ENCODE measurements at places on chromosomes 12 and 14. TPM values are rescaled to one million over a fixed set of nuclear protein-coding genes. Genes with fewer than 3 reads are reported as not detected.

DNA sequence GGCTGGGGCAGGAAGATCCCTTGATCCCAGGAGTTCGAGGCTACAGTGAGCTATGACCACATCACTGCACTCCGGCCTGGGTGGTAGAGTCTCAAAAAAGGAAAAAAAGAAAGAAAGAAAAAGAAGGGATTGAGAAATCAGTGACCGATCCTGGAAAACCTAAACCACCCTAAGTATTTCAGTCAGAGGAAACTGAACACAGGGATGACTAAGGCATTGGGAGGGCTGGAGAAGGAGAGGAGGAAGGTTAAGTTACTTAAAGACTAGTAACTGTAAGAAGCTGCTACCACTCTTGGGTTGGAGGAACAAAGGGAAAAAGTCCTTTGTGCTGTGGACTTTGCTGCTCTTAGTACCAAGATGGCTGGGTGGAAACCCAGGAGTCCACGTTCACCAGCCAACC, 10.6 kb downstream of the HHIPL1 start:
- no peak for DNase-seq

- no peak for DNase-seq
Measured at GRCh38 chr12:94099632-94100031, 48.7 kb upstream of the PLXNC1 start.

GRCh38 chr12:85350356-85350755, 70.3 kb downstream of the ALX1 start:
- DNase-seq = no peak

- DNase-seq = no peak
Measured at GRCh38 chr14:104298458-104298857, 160.1 kb downstream of the KIF26A start.

- DNase-seq = no peak
Measured at GRCh38 chr14:100762901-100763300, 36.2 kb downstream of the DLK1 start.

DNA sequence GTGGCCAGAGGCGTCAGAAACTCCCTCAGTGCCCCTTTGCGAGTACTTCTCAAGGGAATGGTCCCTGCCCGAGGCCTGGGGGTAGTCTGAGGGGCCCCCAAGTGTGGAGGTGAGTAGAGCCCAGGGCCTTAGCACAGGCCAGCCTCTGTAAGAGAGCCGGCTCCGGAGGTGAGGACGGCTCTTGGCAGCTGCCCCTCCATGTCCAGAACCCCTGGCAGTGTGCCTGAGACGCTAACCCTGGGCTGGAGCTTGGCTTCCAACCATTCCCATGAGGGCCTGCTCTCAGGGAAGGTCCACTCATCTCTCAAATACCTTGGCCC, 61.7 kb downstream of the PRMT8 start:
- DNase-seq = no peak

DNA sequence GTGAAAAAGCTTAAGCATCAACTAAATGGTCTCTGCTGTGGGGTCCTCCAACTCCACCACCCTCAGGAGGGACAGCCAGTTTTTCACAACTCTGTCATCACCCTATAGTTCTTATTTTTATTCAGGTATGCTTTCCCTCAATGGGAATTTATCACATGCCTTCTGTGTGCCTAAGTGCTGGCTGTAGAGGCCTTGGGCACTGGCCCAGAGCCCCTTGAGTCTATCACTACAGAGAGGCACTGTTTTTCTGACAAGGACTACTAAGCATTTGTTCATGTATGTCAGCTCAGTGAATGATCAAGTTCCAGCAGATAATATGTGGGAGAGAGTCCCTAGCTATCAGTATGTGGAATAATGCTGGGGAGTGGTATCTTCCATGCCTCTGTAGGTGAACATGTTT, 463.9 kb downstream of the NPAS3 start:
- no peak for DNase-seq

Gene ZC3H10
- polyA plus RNA-seq = 3.1 TPM

Gene BICDL1
- 6.4 TPM for polyA plus RNA-seq

Gene TAS2R8
- not detected for polyA plus RNA-seq

Gene CCDC38
- 0.04 TPM for polyA plus RNA-seq

Gene SLCO1B1
- not detected for polyA plus RNA-seq

Gene DAO
- polyA plus RNA-seq = not detected

Measured in lung (tissue), 17 donors.